ENCODE measurements at places on chromosomes 7 and 10.

DNA sequence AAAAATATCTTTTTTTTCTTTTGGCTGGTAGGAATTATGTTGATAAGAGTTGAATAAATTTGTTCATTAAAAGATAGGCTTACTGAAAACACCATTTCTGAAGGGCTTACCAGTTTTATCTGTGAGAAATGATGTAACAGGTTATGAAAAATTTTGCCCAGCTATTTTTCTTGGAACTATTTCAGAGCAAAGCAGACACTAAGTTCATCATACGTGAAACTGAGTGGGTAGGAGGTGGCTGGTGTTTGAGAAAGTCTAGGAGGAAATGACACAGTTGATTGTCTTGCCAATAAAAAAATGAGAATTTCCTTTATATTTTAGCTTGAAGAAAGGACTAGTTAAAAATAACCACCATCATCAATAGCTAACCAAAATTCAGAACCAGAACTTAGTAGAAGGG, 6.2 kb upstream of the MRC1 start:
- DNase-seq, result no peak

GRCh38 chr7:142471820-142472219, 214.0 kb upstream of the PRSS58 start:
- DNase-seq, result no peak

- no peak for DNase-seq
Measured at GRCh38 chr10:98295907-98296306, 27.9 kb upstream of the LOXL4 start.

- DNase-seq, result no peak
Measured at GRCh38 chr7:152865461-152865860, 105.9 kb downstream of the ACTR3B start.

DNA sequence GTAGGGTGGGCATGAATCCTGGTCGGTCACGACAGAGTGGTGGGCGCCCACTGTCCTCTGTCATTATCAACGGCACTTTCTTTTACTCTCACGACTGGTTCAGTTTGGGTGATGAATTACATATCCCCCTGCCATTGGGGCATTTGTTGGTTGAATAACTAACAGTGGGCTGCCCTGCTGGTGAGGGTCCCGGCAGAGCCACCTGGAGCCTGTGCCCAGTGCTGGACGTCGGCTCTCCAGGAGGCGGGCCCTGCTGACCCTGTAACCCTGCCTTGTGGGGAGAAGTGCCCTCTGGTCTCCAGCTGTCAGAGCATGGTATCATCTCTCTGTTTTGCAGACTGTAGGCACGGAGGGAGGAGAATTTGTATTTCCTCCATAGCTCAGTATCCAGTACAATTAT, 199.1 kb downstream of the GLRX3 start:
- DNase-seq, result no peak

GRCh38 chr10:54702583-54703485, 98.2 kb downstream of the PCDH15 start:
- no peak for DNase-seq

DNA sequence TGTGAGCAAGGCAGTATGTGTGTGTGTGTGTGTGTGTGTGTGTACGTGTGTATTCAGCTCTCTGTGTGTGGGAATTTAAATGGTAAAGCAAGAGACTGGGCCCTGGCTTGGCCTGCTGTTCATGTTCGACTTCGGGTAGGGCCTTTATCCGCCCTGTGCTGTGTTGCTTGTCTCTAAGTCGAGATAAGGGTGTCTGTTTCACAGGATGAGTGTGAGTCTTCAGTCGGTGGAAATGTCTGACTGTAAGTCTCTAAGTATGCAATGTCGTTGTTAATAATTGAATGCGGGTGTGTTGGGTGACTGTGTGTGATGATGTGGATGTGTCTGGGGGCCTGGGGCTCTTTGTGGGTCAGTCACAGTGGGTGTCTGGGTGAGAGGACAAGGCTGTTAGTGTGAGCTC, 34.8 kb downstream of the HIF1AN start:
- DNase-seq, result no peak

GRCh38 chr7:136046548-136046947, 69.4 kb upstream of the MTPN start:
- no peak for DNase-seq

- DNase-seq, result no peak
Measured at GRCh38 chr7:133011746-133012145, 70.1 kb downstream of the CHCHD3 start.

GRCh38 chr7:102433219-102434038, at the start of gene ORAI2:
ORAI2 (plus strand) TSS chr7:102433575; CDS start chr7:102438957, 5,382 bp downstream.
- peak; percentile 16 for DNase-seq

DNA sequence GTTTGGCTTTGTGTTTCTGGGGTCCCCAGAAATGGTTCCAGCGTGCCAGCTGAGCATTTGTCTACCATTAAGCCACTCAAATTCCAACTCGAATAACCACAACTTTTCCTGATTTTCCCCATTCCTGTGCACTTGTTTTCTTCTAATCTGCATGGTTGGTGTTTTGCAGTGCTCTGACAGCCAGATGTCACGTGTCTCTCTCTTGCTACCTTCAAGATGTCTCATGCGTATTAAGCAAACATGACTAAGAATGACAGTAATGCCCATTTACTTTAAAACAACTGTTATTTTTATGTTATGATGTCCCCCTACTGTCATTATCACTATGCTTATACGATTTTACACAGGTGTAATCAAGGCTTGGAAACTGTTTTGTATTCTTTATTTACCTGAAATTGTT, 35.2 kb upstream of the MXI1 start:
- no peak for DNase-seq

DNA sequence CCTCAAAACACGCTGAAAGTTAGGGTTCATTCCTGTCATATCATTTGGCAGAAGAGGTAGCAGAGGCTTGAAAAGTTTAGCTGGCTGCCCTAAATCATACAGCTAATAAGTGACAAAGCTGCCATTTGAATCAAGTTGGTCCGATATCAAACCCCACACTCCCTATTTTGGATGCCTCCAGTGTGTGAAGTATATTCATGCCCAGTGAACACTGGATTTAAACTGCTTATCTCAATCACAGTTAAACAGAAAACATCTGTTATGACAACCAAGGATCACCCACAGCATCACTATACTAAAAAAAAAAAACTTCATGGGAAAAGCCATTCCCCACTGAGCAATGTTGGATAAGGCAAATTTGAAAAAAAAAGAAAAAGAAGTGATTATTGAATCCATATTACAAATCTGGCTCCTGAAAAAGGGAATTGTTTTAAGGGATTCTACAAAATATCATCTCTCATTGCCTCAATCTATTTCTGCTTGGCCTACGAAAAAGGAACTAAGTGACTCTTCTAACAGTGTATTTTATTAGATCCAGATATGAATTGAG, 48.3 kb downstream of the ABCB1 start:
- no peak for DNase-seq

DNA sequence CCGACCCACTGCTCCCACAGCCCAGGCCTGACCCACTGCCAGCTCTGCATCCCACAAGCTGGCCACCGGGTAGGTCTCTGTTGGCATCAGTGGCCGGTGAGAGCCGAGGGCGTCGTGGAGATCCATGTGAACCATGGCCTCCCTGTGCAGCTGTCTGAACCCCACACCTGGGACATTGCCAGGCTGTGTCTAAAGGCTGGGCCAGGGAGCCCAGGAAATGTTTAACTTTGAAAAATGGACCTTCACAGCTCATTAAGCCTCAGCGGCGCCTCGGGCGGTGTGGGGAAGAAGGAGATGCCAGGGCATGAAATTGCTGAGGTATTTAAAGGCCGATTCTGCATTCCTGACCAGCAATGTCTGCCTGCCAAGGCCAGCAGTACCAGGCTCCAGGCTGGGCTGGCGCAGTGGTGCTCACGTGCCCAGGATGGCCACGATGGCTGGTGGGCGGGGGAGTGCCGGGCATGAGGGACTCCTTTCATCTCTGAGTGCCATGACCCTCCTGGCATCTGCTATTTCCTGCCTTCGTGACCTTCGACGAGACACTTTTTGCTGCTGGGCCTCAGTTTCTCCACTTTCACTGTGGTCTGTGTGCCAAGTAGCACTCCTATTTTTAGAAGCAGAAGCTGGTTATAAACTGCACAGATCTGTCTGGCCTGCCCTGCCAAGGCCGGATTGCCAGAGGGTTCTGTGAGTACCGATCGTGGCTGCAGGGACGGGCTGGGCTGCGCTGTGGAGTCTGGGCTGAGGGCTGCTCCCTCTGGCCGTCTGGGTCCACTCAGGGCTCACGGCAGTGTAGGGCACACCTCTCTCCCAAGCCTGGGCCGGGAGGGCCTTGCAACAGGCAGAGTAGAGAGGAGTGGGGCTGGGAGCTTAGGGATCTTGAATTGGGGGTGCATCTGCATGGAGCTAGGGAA, 21.8 kb downstream of the ELFN1 start:
- no peak for DNase-seq

DNA sequence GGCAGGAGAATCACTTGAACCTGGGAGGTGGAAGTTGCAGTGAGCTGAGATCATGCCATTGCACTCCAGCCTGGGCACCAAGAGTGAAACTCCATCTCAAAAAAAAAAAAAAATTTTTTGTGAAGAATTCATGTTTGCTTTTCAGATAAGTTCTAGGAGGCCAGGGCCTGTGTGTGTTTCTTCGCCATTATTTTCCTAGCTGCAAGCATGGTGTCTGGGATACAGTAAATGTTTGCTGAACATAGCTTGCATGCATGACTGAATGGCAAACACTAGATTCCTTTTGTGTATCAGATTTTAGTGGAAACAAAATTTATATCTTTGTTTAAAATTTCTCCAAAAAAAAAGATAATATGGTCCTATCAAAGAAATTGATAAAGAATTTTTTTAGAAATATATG, 9.7 kb upstream of the MACC1 start:
- DNase-seq, result no peak

DNA sequence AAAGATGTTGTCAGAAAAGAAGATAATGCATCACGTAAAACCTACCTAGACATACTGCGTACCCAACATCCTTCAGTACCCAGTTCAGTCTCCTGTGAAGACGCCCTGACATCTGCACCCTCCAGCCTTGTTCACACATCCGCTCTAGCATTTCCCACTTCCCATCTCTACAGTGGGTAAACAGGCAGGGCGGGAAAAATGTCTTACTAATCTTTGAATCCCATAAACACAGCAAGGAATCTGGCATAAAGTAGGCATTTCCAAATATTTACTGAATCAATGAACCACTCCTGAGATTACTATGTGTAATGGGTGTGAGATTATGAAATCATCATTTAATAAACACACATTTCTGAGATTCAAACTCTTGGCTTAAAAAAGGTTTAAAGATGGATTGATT, 132.8 kb downstream of the GLI3 start:
- no peak for DNase-seq

GRCh38 chr10:33876584-33877400, 542.3 kb upstream of the NRP1 start:
- no peak for DNase-seq

DNA sequence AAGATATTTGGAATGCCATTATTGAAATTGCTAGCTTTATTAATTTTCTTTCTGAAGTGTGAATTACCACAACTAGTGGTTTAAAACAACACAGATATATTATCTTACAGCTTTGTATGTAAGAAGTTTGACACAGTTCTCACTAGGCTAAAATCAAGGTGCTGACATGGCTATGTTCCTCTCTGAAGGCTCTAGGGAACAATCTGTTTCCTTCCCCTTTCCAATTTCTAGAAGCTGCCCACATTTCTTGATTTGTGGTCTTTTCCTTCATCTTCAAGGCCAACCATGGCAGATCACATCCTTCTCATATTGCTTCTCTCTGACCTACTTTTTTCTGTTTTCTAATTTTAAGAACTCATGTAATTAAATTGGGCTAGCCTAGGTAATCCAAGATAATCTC, 43.3 kb upstream of the SLC26A3 start:
- no peak for DNase-seq

- no peak for DNase-seq
Measured at GRCh38 chr10:52232561-52233350, 81.3 kb upstream of the DKK1 start.

DNA sequence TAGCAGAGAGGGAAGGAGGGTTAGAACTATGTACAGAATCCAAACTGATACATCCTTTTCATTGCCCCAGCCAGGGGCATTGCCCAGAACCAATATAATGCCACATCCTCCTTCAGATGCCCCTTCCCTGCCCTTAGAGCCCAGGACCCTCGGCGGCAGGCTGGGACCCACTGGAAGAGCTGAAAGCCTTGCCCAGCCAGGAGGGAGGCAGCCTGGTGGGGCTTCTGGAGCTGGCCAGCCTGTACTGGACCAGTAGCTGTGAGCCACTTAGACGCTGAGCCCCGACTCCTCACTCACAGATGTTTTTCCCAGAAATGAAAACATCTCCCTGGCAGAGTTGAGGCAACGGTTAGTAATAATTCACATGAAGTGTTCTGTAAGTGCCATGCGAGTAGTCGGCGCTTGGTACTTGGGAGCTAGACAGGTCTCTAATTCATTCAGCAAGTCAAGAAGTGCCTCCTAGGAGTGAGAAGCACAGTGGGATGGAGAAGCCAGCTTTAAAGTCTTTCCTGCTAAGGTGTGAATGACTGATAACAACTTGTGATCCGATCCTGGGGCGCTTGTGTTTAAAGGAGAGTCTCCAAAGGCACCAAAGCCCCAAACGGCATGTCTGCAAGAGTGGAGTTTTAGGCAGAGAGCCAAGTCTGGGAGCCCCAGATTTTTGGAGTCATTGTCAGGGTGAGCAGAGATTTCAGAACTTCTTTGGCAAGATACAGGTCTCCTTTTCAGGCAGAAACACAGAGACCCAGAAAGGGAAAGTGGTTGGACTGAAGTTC, 9.8 kb downstream of the VSIR start:
- no peak for DNase-seq

DNA sequence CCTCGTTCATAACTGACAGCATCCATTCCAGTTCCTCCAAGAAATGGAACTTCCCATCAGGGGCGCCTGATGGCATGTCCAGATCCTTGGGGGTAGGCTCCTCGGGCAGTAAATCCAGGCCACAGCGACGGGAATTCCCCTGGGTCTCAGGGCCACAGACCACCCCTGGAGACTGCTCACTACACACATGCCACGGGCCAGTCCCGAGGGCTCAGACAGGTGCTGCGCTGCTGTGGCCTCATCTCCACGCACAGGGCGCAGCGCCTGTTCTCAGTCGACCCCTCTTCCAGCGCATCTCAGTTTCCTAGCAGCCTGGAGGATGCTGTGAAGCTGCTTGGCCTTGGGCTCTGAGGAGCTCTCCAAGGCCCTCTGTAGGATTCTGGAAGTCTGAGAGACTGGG, 473.5 kb upstream of the FOXK1 start:
- DNase-seq, result no peak

- no peak for DNase-seq
Measured at GRCh38 chr10:121576139-121576538, 22.1 kb downstream of the FGFR2 start.

DNA sequence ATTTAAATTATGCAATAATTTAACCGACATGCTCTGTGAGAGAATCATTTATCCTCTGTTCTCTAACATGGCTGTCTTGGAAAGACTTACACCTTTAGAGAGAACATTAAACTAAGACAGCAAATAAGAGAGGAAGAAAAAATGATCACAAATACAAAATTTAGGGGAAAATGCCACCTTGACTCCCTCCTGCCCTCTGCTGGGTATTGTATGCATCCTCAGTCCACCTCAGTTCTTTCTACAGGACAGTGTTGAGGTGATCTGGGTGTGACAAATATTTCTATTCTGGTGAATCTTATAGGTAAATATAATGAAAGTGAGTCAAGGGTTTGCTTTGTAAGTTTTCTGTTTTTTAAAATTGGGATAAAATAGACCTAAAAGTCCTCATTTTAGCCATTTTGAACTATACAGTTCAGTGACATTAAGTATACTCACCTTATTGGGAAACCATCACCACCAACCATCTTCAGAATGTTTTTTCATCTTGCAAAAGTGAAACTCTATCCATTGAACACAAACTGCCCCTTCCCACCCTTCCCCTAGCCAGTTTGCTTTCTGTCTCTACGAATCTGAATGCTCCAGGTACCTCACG, 61.5 kb upstream of the ELMO1 start:
- DNase-seq, result no peak

All from esophagus squamous epithelium (tissue), 5 donors.